NCI-H460 (cell line): ENCODE measurements at places on chromosomes 4 and X.

GRCh38 chrX:45801554-45801953 is 600.9 kb upstream of the DIPK2B start:
- peak; percentile 45 for DNase-seq

DNA sequence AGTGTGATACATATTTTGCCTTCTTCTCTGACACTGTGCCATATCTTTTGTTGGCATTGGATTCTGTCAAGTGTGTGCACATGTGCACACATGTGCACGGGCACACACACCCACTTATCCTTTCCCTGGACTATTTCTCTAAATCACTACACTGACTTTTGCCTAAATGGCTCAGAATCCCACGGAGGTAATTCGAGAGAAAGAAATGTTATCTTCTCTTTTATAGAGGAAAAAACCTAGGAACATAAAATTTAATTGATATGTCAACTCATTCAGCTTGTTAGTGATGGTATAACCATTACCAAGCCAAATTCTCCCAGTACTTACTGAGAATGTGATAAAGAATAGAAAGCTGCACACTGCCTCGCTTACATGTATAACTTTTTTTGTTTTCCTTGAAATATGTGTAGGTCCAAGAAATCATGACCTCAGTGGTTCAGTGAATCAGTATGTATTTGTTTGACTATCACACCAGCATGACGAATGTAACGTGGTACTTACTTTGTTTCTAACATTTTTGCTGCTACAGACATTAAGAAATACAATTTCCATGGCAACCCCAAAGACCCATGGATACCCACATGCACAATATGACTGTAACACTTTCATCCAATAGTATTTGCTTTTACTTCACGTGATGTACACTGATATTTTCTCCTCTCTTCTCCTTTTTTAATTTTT is 163.0 kb downstream of the PCDH7 start:
- DNase-seq, result peak; percentile 45

DNA sequence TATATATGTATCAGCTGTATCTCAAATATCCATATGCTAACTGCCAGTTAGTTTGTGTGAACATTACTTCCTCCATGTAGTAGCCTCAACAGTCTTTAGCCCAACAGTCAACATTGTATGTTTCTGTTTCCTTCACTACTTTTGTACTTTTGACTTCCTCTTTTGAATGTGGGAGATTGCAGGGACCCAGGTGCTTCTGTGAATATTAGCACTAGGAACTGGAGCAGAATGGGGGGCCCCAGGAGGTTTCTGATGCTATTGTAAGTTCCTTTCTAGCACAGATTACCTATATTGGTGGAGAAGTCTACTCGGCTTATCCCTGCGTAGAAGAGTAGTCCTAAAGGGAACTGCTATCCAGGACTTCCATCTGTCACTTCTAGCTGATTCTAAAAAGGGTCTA is 2.3 kb downstream of the PLAC8 start:
- no peak for DNase-seq

- peak; percentile 1 for DNase-seq
These were observed 64.6 kb upstream of the TRPC5 start for GRCh38 chrX:112147206-112147605.

GRCh38 chrX:15269618-15270521 is at the start of gene ASB9:
ASB9 (minus strand) TSS chrX:15270083; CDS start chrX:15269874, 209 bp downstream.
- DNase-seq, result peak; percentile 75

DNA sequence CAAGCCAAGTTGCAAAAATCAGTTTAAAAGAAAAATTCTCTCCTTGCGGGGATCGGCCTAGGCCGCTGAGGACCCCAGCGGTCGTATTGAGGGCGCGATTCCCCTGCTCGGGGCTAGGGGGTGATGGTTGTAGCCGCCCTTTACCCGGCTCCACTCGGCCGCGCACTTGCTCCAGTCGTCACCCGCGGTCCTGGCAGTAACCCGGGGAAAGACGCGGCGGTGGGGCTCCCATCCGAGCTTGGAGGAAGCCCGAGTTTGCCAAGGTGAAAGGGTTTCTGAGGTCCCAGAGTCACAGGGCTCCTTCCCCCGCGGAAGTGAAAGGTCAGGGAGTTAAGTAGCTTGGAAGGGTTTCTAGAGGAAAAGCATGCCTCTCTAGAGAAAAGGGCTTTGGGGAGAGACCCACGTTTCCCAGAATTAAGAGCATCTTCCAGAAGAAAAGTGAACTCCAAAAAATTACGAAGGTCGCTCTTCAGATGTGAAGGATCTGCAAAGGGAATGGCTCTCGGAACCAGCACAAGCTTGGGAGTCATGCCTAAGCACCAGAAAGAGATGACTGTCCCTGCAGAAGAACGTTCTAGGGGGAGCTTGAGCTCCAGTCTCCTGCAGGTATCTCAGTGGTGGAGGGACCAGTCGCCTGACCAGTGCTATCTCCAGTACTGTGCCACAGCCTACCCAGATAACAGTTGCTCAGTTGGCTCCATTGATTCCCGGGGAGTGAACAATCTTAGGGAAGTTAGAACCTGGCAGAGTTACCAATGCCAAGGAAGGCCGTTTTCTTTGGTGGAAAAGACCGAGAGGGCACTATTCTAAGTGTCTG is 875 bp downstream of the LAP3 start:
- no peak for DNase-seq

GRCh38 chrX:12881914-12882313 is 15.0 kb downstream of the TLR7 start:
- DNase-seq, result no peak
